T-cell (primary cell): ENCODE measurements at places on chromosomes 4 and X.
A peak's percentile ranks its signal among the peaks of the same experiment; 100 is the strongest.

DNA sequence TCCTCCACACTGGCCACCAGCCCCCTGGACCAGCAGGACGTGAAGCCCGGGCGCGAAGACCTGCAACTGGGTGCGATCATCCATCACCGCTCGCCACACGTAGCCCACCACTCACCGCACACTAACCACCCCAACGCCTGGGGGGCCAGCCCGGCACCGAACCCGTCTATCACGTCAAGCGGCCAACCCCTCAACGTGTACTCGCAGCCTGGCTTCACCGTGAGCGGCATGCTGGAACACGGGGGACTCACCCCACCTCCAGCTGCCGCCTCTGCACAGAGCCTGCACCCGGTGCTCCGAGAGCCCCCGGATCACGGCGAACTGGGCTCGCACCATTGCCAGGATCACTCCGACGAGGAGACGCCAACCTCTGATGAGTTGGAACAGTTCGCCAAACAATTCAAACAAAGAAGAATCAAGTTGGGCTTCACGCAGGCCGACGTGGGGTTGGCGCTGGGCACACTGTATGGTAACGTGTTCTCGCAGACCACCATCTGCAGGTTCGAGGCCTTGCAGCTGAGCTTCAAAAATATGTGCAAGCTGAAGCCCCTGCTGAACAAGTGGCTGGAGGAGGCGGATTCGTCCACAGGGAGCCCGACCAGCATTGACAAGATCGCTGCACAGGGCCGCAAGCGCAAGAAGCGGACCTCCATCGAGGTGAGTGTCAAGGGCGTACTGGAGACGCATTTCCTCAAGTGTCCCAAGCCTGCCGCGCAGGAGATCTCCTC, 600 bp downstream of the POU3F4 start:
- no peak for DNase-seq

- DNase-seq, result no peak
These were observed 13.8 kb downstream of the FHDC1 start for GRCh38 chr4:152949930-152950329.

DNA sequence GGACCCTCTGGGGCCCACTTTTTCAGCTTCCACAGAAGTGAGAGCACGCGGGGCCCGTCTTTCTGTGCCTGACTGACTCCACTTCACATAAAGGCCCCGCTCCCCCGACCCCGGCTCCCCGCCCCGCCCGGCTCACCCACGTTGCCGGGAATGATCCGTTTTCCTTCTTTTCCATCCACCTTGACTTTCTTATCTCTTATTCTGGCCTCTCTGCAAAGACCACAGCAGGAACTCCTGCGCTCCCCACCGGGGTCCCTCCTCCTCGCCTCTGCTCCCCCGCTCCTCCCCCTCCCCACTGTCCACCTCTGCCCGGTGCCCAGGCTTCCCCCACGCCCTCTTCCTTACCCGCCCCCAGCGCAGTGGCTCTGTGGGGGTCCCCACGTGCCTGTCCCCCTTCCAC, 54.2 kb upstream of the CLDN24 start:
- no peak for DNase-seq

GRCh38 chrX:2327423-2327822, 173.4 kb downstream of the DHRSX start:
- DNase-seq, result no peak

DNA sequence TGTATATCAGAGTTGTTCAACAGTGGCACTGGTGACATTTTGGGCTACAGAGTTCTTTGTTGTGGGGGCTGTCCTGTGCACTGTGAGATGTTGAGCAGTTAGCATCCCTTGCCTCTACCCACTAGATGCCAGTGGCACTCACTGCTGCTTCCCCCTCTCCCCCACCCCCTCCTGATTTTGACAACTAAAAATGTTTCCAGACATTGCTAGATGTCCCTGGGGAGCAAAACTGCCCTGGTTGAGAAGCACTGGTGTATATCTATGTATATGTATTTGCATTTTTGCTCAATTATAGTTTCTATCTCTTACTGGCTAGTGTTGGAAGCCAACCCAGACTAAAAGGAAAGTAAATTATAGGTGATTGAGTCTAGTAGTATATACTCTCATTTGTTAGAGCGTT, 2.4 kb downstream of the TMEM131L start:
- DNase-seq, result no peak

DNA sequence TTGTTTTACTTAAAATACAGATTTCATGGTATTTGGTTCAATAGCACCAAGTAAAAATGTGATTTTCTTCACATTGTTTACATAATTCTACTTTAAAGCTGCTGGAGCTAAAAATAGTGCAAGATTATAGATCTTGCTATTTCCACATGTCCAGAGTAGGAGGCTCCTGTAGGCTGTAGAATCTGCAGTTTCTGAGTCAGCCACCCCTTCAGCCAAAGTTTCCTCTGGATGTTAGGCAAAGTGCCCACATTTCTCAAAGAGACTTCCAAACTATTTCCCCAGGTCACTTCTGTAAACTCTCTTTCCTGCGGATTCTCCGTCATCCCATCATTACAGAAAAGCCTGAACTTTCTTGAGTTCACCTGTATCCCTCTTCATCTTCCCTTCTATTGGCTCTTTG, 342.5 kb upstream of the FSTL5 start:
- DNase-seq, result no peak

- no peak for DNase-seq
These were observed 30.7 kb upstream of the RPS6KA6 start for GRCh38 chrX:84218726-84219125.

GRCh38 chrX:123186801-123187200, 2.7 kb downstream of the GRIA3 start:
- no peak for DNase-seq

DNA sequence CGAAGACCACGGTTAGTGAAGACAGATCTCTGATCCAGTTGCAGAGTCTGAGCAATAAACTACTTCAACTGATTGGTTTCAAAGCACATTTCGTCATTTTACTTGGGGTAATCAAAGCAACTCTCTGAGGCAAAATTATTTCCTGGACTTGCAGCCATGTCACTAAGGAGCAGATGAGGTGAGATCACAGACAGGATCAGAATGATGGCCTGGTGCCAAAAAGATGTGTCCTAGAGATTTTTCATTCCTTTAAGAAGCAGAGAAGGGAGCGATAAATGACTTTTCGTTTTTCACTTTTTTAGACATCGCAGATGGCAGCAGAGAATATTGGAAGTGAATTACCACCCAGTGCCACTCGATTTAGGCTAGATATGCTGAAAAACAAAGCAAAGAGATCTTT, 83.9 kb downstream of the PTTG2 start:
- no peak for DNase-seq

GRCh38 chr4:88743696-88744095, 46.1 kb upstream of the NAP1L5 start:
- no peak for DNase-seq

DNA sequence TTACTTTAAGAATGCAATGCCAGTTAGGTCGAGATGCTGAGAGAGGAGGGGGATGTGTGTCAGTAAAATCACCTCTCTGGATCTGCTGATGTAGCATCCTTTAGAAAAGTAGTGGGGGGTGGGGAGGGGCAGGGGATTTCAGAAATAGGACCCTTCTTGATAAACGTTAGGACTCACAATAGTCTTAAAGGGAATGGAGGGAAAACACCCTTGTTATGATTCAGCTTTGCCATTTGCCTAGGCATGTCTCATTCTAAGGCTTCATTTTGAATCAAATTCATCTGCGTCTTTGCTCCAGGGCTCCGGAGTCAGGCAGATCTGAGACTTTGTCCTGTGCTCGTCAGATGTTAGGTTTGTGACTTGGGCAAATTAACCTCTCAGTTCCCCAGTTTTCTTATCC, 879 bp downstream of the SH2D1A start:
- no peak for DNase-seq

DNA sequence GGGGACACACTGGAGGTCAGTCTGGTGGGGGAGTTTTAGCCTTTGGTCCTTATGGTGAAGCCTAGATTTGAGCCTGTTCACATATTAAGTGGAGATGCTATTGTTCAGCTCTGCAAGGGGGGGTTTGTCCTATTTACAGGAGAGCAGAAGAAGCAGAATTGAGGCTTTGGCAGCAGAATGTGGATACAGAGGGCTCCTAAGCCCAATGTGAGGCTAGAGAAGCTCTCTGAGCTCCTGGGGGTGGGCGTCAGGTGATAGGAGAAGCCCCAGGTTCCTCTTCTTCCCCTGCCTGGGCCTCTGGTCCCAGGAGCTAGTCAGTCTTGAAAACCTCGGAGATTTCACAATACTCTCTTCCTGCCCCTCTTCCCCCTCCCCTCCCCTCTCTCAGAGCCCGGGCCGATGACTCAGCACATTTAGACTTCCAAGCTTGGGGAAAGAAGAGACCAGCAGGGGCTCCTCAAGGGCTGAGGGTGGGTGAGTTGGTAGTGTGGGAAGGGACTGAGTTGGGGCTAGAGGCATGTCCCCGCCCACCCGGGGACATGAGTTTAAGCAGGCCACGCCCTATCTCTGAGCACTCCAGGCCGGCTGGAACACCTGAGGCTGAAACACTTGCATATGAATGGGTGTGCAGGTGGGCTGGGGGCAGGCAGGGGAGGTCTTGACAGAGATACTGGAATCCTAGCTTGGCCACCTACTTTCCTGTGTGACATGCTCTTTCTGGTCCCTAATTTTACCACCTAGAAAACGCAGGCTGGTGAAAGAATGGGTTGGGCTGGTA, 3.4 kb downstream of the TFE3 start:
- peak; percentile 4 for DNase-seq

DNA sequence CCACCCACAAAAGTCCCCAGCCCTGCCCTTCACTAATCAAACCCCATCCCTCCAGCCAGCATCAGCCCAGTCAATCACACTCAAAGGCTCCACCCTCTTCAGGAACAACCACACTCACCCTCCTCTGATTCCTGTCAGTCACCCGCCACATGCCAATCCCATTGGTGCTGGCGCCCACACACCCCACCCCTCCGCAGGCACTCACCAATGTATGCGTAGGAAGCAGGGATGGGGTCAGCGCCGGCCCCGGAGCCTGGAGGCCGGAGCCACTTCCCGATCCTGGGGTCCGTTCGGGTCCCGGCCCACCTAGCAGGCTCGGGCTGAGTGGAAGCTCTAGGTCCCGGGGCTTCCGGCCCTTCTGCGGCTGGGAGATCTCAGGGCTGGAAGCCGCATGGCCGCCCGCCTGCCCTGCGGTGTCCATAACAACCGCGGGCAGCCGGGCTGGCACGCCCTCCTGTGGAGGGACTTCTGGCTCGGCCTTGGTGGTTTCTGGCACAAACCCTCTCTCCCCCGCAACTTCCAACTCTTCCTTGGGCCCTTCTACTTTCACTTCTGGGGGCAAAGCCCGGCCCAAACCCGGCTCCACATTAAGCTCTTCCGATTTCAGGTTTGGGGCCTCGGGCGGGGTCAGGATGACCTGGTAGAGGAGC, 7.9 kb upstream of the CFP start:
- DNase-seq, result no peak

DNA sequence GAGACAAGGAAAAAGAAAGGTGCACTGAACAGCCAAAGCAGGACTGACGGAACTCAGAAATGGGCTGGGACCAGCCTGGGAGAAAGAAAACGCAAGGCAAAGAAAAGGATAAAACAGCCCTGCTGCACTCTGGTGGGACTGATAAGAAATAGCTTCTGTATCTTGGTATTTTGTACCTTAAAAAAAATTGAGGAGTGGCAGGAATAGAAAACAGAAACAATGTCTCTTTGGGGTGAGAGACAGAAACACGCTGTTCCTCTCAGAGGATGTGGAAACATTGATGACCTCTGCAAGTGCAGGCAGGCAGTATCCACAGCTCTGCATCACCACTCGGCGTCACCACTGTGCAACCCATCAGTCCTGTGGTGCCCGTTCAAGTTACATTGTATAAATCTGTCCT, 152.5 kb upstream of the SPRY1 start:
- DNase-seq, result no peak

DNA sequence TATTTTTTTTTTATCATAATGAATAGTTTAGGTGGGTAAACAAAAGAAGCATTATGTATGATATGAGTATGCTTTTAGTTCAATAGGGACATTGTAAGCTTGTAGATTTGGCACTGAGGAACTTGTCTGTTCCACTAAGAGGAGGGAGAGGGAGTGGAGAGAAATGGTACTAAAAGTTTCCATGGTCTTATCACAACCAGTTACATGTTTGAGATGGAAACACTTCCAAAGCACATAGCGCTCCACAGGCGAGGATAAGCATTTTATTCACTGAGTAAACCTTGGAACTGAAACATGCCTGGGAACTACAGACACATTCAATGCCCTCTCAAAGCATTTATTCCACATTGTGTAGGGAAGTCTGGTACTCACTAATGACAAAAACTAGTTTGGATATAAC, 15.5 kb downstream of the MYOZ2 start:
- DNase-seq, result no peak

- no peak for DNase-seq
These were observed 5.4 kb upstream of the LRAT start for GRCh38 chr4:154738426-154738825.

- DNase-seq, result no peak
These were observed 27.3 kb downstream of the BBS12 start for GRCh38 chr4:122759639-122760310.

GRCh38 chr4:54542119-54542438, 115.7 kb upstream of the KIT start:
- no peak for DNase-seq

DNA sequence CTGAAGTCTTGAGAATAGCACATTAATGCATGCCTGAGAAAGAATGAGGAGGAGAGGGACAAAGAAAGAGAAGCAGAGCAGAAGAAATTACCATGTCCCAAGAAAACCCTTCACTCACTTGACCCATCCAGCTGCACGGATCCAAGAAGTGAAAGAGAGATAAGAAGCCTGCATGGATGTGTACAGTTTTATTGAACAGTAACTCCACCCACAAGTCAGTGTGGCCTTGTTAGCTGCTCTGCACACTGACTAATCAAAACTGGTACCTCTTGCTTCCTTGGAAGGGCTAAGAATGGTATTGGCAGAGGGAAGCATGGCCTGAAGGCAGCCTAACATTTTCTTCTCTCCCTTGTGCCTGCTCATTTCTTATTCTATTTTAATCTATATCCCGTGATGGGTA, 163.9 kb downstream of the SLC7A11 start:
- DNase-seq, result no peak

- no peak for DNase-seq
These were observed 36.6 kb downstream of the MAP7D3 start for GRCh38 chrX:136214551-136214950.

DNA sequence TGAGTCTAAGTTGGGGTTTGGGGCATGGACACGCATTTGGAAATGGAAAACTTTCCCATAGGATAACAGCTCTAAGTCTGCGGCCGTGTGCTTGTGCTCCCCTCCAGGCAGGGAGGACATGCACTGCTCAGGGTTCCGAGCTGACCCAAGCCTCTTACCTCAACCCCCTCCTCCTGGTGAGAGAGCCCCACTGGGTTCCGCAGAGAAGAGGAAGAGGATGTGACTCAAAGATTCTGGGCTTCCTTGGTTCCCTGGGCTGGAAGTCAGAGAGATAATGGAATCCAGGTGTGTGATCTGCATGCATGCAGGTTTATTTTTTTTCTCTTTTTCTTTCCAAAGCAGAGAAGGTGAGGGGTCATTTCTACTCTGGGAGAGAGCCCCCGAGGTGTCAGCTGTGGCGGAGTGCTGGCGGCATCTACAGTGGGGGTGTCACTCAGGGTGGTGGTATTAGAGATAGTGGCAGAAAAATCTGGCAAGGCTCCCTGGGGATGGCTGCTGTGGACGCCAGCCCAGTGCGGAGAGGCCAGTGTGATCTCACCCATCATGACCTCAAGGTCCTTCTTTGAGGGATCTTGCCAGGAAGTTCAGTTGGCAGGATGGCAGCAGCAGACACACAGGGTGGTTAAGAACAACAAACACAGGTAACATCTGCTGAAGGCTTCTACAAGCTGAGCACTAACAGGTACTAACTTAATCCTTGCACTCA, 168.7 kb upstream of the HAND2 start:
- no peak for DNase-seq
